Stimulated activated naive B cell treated with anti-CD40 and anti-IgM and Interleukin-4, amounts not matched to agents 10 μg/mL and 1 μg/mL and 100 μg/mL, for 72 hours (primary cell): ENCODE measurements at places on chromosomes 11 and 22.
A peak's percentile ranks its signal among the peaks of the same experiment; 100 is the strongest.

- no peak for DNase-seq
- H3K4me1 ChIP-seq, result peaks cover 31% of the 10 kb centered on the region
- H3K36me3 ChIP-seq, result no peaks in the 10 kb centered on the region
- no peak overlapping the region for H3K4me3 ChIP-seq
- no peaks in the 10 kb centered on the region for H3K27me3 ChIP-seq
- peak overlapping the region; percentile 37 for H3K27ac ChIP-seq
Observed at GRCh38 chr22:46049726-46050450, 72.9 kb upstream of the WNT7B start.

GRCh38 chr11:43367382-43368178, 8.9 kb downstream of the TTC17 start:
- H3K27me3 ChIP-seq, result no peaks in the 10 kb centered on the region
- peak; percentile 40 for DNase-seq
- peak overlapping the region; percentile 1 for H3K4me3 ChIP-seq
- H3K4me1 ChIP-seq, result peaks cover 23% of the 10 kb centered on the region
- peaks cover 32% of the 10 kb centered on the region for H3K36me3 ChIP-seq
- H3K27ac ChIP-seq, result no peak overlapping the region

DNA sequence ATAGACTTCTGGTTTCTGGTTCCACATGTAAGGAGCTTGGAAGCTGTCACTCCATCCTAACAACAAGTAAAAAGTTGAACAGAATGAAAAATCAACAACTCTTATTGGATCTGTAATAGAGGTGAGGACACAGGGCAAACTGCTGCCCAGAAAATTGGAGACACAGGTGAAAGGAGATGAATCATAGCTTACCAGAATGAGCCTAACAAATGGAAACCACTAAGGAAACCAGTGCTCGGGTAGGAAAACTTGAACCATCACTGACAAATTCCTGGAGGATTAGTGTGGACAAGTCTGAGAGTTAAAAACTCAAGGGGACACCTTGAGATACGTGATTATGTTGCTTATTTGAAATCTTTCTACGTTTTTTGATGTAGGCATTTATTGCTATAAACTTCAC, 52.1 kb downstream of the GDPD4 start:
- H3K4me3 ChIP-seq, result no peak overlapping the region
- DNase-seq, result no peak
- peaks cover 4% of the 10 kb centered on the region for H3K36me3 ChIP-seq
- peaks cover 4% of the 10 kb centered on the region for H3K27me3 ChIP-seq
- no peaks in the 10 kb centered on the region for H3K4me1 ChIP-seq

DNA sequence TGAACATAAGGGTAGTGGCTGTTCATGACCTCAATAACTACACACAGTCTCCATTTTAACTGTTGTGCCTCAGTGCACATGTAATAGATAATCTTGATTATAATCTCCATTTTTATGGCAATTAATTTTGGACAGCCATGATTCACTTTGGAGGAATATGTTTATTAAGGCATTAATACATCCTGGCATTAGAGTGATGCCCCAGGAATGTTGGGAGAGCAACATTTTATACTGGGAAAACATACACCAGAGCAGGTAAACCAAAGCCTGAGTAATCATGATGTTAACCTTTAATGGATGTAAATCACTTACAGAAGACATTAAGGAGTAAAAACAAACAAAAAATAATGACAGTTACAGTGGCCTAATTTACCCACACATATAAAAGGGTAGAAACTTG, 886.3 kb upstream of the RAG2 start:
- no peaks in the 10 kb centered on the region for H3K36me3 ChIP-seq
- H3K4me3 ChIP-seq, result no peak overlapping the region
- DNase-seq, result no peak

DNA sequence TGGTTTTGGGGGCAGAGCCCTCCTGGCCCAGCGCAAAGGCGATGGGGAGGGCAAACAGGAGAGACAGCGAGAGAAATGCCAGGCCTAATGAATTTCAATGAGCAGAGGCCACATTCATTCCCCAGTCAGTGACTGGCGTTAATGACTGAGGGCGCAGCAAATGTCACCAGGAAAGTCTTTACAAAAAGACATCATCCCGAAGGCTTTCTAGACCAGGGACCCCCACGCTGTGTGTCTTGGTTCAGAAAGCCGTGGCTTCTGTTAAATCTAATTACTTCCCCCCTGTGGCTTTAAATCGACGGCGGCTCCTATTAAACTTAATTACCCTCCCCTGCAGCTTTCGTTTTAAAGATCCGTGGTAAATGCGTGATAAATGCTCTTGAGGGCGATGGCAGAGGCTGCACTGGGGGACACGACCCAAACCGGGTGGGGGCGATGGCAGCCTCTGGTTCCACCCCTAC, 1.6 kb upstream of the FGF19 start:
- H3K36me3 ChIP-seq, result no peaks in the 10 kb centered on the region
- no peak overlapping the region for H3K4me3 ChIP-seq
- peaks cover 11% of the 10 kb centered on the region for H3K4me1 ChIP-seq
- H3K27me3 ChIP-seq, result peaks cover 52% of the 10 kb centered on the region
- no peak overlapping the region for H3K27ac ChIP-seq

DNA sequence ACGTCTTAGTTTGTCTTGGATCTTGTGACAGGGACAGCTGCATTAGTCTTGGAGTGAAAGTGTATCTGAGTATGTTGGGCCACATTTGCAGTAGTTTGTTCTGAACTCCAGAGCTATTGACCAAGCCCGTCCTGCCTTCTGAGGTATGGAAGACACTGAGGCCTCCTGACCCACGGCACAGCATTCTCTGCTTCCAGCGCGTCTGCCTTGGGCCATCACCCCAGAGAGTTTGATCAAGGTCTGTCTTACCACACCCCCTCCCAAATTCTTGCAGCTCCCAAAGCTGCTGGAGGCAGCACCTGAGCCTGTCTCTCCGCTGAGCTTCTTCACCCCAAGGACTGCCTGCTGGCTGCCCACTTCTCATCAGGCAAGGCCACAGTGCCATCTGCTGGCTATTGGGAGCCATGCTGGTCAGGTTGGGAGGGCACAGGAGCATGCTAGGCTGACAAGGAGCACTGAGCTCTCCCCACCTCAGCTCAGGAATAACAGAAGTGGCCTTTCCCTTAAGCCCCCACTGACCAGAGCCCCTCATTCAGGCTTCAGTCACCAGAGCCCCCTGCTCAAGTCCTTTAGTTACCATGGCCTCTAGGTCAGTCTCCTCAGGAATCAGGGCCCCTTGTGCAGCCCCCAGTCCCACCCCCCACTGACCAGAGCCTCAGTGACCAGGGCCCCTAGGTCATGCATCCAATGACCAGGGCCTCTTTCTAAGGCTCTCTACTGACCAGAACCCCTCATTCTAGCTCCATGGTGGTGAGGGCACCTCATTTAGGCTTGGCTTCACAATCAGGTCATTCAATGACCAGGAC, 27.2 kb upstream of the SMPD1 start:
- no peak overlapping the region for H3K27ac ChIP-seq
- H3K27me3 ChIP-seq, result no peaks in the 10 kb centered on the region
- H3K4me3 ChIP-seq, result no peak overlapping the region
- no peaks in the 10 kb centered on the region for H3K4me1 ChIP-seq
- peak; percentile 64 for DNase-seq

DNA sequence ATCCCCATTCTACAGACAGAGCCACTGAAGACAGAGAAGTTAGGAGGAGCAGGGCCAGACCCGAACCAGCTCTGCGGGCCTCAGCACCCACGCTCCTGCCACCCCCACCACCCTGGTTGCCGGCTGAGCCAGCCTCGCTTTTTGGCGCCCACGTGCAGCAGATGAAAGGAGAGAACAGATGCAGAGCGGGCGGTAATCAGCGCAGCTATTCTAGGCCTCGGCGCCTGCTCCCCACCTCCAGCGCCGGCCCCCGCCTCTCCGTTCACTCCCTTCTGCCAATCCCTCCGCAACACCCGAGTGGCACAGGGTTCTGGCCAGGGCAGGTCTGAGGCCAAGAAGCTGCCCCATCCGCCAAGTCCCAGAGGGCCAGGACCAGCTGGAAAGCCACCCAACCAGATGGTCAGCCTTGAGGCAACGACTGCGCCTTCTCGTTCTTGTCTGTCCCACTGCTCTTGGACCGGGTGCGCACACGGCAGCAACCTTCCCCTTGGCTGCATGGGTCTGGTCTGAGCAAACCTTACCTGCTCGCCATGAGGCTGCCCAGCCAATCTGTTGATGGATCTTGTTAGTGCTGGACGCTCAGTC, 16.8 kb downstream of the DNAL4 start:
- H3K4me3 ChIP-seq, result no peak overlapping the region
- H3K36me3 ChIP-seq, result peaks cover 24% of the 10 kb centered on the region
- H3K27me3 ChIP-seq, result no peaks in the 10 kb centered on the region
- no peak for DNase-seq
- no peak overlapping the region for H3K27ac ChIP-seq
- H3K4me1 ChIP-seq, result no peaks in the 10 kb centered on the region

GRCh38 chr11:17563231-17563646, 16.2 kb downstream of the OTOG start:
- H3K4me1 ChIP-seq, result no peaks in the 10 kb centered on the region
- no peak for DNase-seq
- no peaks in the 10 kb centered on the region for H3K36me3 ChIP-seq
- peaks cover 17% of the 10 kb centered on the region for H3K27me3 ChIP-seq

- H3K36me3 ChIP-seq, result peaks cover 29% of the 10 kb centered on the region
- no peak overlapping the region for H3K4me3 ChIP-seq
- H3K27ac ChIP-seq, result no peak overlapping the region
- no peaks in the 10 kb centered on the region for H3K27me3 ChIP-seq
- DNase-seq, result no peak
Observed at GRCh38 chr11:3767536-3767935, 29.8 kb downstream of the NUP98 start.

GRCh38 chr22:50320671-50321325, 6.0 kb downstream of the DENND6B start:
- DNase-seq, result no peak
- H3K27me3 ChIP-seq, result peaks cover 5% of the 10 kb centered on the region
- no peak overlapping the region for H3K27ac ChIP-seq
- H3K4me1 ChIP-seq, result peaks cover 2% of the 10 kb centered on the region
- H3K4me3 ChIP-seq, result no peak overlapping the region

DNA sequence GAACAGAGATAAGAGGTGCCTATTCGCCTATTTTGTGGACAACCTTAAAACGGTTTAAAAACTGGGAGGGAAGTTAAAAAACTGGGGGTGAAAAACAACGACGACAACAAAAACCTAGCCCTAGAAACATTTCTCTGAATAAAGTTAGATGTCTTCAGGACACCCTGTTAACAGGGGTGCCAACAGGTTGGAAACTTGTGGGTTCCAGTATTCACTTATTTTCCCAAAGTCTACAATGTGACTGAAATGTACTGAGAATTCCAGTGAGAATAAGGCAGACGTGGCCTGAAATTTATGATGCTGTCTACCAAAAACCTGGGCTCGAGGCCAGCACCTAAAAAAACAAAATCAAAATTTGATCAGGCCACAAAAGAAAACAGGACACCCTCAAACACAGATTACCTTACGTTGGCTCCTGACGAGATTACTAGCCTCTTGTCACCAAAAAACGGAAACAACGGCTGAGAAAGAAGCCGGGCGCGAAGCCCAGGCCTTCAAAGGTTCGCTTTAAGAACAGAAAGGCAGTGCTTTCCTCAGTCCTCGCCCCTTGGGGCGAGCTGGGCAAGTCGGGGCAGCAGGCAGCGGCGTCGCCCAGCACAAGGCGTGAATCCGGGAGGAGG, 906 bp downstream of the CCDC90B start:
- peaks cover 30% of the 10 kb centered on the region for H3K4me1 ChIP-seq
- no peaks in the 10 kb centered on the region for H3K27me3 ChIP-seq
- DNase-seq, result no peak

DNA sequence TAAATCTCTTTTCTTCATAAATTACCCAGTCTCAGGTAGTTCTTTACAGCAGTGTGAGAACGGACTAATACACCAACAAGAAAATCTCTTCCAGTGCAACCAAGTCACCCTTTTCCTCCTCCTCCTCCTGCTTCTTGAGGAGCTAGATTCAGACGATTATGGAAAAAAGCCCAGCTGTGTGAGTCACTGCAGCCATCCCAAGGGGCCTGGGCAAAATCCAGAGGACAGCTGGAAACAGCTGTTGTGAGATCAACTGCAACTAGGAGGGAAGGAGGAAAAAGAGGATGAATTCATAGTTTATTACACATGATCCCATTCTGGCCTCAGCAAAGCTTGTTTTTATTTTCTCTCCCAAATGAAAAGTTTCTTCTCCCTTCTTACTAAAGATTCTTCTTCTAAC, 32.9 kb downstream of the RBFOX2 start:
- H3K36me3 ChIP-seq, result no peaks in the 10 kb centered on the region
- H3K4me3 ChIP-seq, result no peak overlapping the region
- H3K4me1 ChIP-seq, result peaks cover 1% of the 10 kb centered on the region

DNA sequence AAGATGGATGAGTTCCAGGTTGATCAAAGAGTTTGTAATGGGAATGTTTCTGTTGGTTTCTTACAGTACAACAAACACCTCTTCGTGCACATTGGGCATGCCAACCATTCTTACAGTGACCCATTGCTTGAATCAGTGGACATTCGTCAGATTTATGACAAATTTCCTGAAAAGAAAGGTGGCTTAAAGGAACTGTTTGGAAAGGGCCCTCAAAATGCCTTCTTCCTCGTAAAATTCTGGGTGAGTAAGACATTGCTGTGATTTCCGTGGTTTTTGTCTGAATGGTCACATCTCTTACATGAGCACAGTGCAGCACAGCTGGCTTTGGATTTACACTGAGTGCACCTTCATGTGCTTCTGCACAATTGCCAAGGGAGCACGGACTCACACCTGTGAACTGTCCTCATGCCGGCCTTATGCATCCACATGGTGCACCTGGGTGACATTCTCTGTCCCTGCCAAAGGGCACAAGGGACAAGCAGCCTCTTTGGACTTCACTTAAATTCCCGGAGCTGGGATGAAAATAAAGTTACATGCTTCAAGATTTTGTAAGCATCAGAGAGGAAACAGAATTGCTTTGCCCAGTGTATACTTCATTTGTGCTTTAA, 107.1 kb upstream of the RASSF10 start:
- H3K4me1 ChIP-seq, result peaks cover 30% of the 10 kb centered on the region
- H3K4me3 ChIP-seq, result no peak overlapping the region
- peaks cover 13% of the 10 kb centered on the region for H3K27me3 ChIP-seq
- DNase-seq, result no peak
- no peak overlapping the region for H3K27ac ChIP-seq

DNA sequence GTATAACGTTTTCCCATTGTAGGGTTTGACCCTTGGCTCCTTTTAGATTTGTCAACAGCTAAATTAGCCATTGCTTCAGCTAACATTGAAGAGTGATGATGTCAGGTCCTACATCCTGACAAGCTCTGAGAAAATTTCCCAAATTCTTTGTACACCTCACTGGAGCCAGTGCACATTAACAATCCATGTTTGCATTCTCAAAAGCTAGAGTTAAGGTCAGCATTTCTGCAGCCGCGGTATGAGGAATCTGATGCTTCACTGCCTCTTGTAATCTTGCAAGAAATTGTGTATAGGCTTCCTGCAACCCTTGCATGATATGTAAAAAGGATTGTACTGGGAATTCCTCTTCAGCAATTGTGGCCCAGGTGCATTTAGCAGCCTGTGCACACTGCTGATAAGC, 33.1 kb upstream of the NCAM1 start:
- DNase-seq, result no peak
- H3K27ac ChIP-seq, result no peak overlapping the region
- H3K36me3 ChIP-seq, result no peaks in the 10 kb centered on the region

DNA sequence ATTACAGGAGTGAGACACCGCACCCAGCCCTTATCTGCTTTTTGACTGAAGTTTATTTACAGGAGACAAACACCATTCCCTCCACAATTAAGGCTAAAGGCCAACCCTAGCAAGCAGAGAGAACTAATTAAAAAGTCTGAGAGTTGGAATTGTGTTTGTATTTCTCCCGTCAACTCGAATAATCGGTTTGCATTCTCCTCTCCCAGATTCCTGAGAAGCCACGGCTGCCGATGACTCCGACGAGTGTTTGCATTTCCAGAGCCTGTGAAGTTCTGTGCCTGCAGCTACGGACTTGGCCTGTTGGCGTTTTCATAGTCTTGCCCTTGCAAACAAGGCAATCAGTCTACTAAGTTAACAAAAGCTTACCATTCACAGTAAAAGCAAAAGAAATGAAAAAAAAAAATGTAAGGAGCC, 73.2 kb upstream of the NUP50 start:
- H3K27me3 ChIP-seq, result peaks cover 27% of the 10 kb centered on the region
- H3K36me3 ChIP-seq, result peaks cover 2% of the 10 kb centered on the region
- H3K4me1 ChIP-seq, result no peaks in the 10 kb centered on the region
- no peak overlapping the region for H3K27ac ChIP-seq
